ENCODE measurements at places on chromosomes 2 and 18. TPM values are rescaled to one million over a fixed set of nuclear protein-coding genes. Genes with fewer than 3 reads are reported as not detected.

RHOB gene
- polyA plus RNA-seq, result 1,101 TPM

ZC3H6 gene
- polyA plus RNA-seq, result 0.46 TPM

DAPL1 gene
- polyA plus RNA-seq, result not detected

TMEM200C gene
- not detected for polyA plus RNA-seq

OXER1 gene
- 0.19 TPM for polyA plus RNA-seq
